Mucosa of descending colon (tissue), 3 donors: ENCODE measurements at places on chromosomes 6 and 20. TPM values are rescaled to one million over a fixed set of nuclear protein-coding genes. Genes with fewer than 3 reads are reported as not detected.

DNA sequence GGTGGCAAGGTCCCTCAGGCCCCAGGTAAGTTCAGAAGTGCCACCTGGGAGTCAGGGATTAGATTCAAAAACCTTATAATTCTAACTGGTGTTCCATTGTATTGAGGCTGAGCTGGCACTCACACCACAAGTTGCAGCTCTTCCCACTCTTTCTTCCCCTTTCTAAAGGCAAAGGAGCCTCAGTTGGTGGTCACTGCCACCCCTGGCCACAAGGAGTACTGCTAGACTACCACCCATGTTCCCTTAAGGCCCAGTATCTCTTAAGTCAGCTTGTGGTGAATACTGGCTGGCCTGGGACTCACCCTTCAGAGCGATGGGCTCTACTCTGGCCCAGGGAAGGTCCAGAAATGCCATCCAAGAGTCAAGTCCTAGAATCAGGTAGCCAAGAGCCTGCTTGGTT, 421.1 kb upstream of the KHDRBS2 start:
- DNase-seq = no peak

- no peak for DNase-seq
Observed at GRCh38 chr6:126475449-126475848, 135.5 kb downstream of the CENPW start.

DNA sequence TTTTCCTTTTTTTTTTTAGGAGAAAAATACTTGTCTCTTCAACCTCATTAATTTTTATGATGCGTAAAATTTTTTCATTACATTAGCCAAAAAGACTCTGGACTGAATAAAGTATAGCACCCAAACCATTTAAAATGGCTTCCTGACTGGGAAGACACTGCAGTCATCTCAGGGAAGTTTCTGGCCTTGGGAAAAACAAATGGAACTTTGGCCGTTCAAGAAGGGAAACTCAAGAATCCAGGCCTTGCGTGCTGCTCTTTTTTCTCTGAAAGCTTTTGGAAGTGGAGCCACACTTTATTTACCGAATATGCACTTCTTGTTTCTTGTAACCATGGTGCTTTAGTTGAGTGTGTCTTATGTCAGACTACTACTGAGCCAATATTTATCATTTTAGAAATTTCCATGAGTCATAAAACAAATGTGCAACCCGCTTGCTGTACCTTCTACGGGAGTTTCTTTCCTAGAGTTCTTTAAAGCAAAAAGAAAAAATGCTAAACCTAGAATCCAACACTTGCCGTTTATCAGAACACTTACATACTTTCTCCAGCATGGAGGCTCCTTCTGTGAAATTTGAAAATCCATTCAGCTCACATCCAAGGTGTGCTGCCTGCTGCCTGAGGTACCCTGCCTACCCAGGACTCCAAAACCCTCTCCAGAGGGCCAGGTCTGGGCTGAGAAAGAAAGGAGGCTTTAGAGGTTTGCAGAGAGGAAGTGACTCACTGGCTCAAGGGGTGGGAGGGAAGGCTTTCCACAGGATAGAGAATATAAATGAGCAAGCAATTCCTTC, 11.5 kb upstream of the DSTN start:
- peak; percentile 44 for DNase-seq

GRCh38 chr6:157631838-157632614, 191.0 kb upstream of the SNX9 start:
- no peak for DNase-seq

GRCh38 chr6:142444376-142444775, 142.6 kb downstream of the ADGRG6 start:
- no peak for DNase-seq

ACSS1 gene
- 37.9 TPM for total RNA-seq

DNA sequence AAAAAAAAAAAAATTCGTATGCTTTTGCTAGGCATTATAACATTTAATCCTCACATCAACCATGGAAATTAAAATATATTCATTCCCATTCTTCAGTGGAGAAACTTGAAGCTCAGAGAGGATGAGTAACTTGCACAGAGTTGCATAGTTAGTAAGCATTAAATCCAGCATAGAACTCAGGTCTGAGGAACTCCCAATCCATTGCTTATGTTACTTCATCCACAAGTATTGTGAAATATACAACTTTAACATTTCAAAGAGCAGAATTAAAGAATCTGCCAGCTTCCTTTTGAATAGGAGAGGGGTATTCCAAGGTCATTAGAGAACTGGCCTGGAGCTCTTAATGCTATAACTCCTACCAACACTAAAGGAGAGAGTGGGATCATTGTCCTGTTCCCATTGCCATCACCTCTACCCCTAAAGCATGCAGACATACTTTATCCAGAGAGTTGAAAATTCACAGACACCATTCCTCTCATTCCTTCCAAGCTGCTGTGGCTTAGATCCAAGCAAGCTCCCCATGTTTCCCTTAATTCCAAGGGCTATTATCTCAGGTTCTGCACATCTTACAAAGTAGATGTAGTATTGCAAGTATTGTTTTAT, 91.9 kb downstream of the FLRT3 start:
- no peak for DNase-seq
